Mesenchymal stem cell (in vitro differentiated cells and primary cell): ENCODE measurements at places on chromosomes 12 and 14.

- no peaks in the 10 kb centered on the region for H3K4me1 ChIP-seq
- DNase-seq: no peak
- no peak overlapping the region for H3K27ac ChIP-seq
- no peak overlapping the region for H3K4me3 ChIP-seq
Observed at GRCh38 chr12:33676866-33677265, 237.2 kb upstream of the SYT10 start.

GRCh38 chr12:76303365-76303764 is 44.9 kb downstream of the BBS10 start:
- H3K36me3 ChIP-seq: no peaks in the 10 kb centered on the region
- H3K4me1 ChIP-seq: no peaks in the 10 kb centered on the region
- no peak for DNase-seq
- no peak overlapping the region for H3K4me3 ChIP-seq
- H3K27me3 ChIP-seq: no peaks in the 10 kb centered on the region
- no peak overlapping the region for H3K27ac ChIP-seq

DNA sequence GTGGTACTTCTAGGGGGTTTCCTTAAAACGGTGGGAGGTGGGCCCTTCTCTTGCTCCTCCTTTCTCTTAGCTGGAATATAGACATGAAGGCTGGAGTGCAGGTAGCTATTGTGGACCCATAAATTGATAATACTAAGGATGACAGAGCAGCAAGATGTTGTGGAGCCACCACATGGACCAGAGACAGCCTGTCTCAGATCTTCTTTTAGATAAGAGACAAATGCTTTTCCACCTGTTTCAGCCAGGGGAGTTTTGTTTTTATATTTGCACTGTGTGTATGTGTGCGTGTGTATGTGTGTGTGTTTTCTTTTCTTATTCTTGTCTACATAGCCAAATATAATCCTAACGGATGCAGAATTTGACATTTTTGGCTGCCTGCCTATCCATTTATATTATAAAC is 62.9 kb upstream of the HIF1A start:
- no peaks in the 10 kb centered on the region for H3K27me3 ChIP-seq
- H3K36me3 ChIP-seq: no peaks in the 10 kb centered on the region
- DNase-seq: no peak
- no peak overlapping the region for H3K27ac ChIP-seq
- no peaks in the 10 kb centered on the region for H3K4me1 ChIP-seq
- no peak overlapping the region for H3K4me3 ChIP-seq

DNA sequence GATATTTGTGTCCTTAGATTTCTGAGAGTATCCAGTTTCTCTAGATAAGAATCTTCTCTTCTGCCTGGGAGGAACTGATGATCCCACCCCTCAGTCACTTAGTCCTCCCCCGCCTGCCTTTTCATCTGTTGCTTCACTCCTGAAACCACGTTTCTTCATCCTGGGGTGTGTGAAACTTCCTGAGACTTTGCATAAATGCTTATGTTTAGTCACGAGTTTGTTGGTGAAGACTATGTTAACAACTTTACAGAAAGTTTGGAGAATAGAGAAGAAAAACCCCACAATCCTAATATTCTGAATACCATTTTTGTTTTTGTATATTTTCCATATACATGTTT is 33.2 kb downstream of the MARK3 start:
- H3K27me3 ChIP-seq: no peaks in the 10 kb centered on the region
- peak; percentile 92 for DNase-seq
- H3K36me3 ChIP-seq: peaks cover 2% of the 10 kb centered on the region
- no peak overlapping the region for H3K4me3 ChIP-seq
- peaks cover 6% of the 10 kb centered on the region for H3K4me1 ChIP-seq
